ENCODE measurements at places on chromosomes 7 and 10.

- DNase-seq = no peak
Observed at GRCh38 chr10:108791030-108791429, 1132.3 kb downstream of the XPNPEP1 start.

GRCh38 chr10:132564249-132564605 lies 26.6 kb downstream of the INPP5A start:
- no peak for DNase-seq

DNA sequence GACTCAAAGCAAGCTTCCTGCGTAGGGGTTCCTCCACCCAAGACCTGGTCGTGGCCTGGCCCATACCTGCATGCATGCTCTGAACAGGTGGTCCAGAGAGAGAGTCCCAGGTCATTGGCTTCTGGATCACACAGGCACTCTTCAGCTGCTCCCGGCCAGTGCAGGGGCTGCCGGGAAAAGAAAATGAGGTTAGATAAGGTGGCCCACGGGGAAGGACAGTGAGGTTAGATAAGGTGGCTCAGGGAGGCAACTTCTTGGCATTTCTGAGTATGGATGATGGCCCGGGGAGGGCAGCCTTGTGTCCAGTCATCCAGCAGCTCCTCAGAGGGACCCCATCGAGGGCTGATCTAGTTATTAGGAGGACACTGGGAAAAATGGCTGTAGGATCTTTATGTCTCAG lies 87.4 kb downstream of the FRMPD2 start:
- DNase-seq = no peak

DNA sequence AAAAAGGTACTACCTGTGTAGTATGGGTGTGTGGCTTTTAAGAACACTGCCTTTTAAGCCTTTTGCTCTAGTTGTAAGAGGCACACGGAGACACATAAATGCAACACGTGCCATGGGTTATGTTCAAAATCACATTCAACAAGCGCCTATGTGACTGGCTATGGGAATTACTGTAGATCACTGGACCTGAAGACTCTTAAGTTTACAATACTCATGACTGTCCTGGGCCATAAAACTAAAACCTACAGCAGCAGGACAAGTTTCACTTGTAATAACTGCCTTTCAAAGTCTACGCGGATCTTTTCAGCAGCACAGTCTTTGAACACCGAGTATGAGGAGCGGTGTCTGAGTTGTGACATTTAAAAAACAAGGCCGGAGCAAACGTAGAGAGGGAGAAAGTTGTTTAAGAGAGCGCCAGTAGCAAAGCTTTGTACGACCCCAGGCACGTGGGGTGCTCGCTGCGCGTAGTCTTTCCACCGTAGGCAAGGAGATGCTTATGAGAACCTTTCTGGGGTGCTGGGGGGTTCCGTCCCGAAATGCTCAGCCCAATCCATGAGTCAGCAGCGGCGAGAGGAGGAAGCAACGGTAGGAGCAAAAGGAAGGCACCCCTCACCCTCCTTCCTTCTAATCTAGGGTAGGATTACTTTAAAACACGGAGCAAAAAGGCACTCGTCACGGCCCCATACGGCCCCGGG lies 662 bp downstream of the DNAJC2 start:
- DNase-seq = peak; percentile 24

GRCh38 chr7:67786021-67786420 lies 789.4 kb downstream of the TYW1 start:
- DNase-seq = no peak

GRCh38 chr7:138799336-138800000 lies 1.5 kb upstream of the ATP6V0A4 start:
- DNase-seq = no peak

GRCh38 chr10:62715383-62715782 lies 89.1 kb upstream of the ADO start:
- DNase-seq = no peak

DNA sequence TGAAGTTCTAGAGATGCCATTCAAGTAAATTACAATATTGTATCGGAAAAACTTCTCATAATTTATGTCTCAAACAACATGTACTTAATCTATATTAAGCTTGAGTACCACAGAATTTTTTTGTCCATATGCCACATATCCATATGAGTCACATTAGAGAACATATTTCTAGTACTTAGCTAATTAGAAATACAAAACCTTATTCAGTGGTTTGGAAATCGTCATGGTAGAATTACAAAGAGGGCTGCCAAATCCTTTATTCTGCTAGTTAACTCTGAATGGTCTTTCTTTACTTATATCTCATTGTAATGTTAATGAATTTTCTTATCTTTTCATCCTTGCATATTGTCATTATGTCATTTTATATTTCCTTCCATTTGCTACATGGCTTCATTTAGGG lies 9.0 kb upstream of the VIM start:
- DNase-seq = peak; percentile 28

DNA sequence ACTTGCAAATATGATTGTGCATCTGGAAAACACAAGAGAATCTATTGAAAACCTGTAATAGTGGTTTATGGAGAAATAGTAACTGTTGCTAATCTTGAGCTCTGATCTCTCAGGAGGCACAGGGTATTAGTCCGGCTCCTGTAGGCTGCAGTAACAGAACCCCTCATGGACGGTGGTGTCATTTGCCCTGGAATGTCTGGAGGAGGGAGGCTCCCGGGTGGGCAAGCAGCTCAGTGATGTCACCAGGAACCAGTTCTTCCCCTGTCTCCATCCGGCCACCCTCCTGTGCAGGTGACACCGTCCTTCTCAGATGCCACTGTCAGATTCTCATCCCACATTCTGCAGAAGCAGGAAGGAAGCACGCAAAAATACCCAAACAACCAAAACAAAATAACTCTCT lies 29.3 kb downstream of the INPP5A start:
- DNase-seq = no peak

GRCh38 chr10:71512312-71512711 lies 115.6 kb downstream of the CDH23 start:
- no peak for DNase-seq

GRCh38 chr10:101010329-101010728 lies 10.7 kb downstream of the LZTS2 start:
- no peak for DNase-seq

- DNase-seq = no peak
Observed at GRCh38 chr7:95479992-95480624, 5.6 kb upstream of the ASB4 start.

DNA sequence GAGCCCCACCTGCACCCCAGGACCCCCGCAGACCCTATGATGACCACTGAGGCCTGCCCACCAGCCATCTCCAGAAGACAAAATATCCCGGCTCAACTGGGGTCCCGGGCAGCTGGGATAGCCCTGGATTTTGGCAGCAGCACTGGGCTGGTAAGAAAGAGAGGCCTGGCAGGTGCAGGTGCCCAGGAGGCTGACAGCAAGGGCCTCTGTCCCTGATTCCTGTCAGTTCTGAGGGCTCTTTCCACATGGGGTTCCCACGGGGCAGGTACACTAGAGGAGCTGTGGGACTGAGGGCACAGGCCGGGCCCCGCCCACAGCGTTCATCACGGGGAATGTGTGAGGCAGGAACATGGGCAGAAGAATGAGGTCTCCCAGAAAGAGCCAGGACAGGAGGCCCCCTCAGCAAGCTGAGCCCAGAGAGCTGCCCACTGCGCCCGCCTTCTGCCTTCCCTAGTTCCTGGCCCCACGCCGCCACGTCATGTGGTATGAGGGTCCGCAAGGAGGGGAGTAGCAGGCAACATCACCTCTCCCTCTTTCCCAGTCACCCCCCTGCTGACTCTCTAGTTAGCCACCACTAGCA lies 12.8 kb upstream of the NDST2 start:
- no peak for DNase-seq

- DNase-seq = no peak
Observed at GRCh38 chr7:94562525-94562924, 52.9 kb downstream of the CASD1 start.

DNA sequence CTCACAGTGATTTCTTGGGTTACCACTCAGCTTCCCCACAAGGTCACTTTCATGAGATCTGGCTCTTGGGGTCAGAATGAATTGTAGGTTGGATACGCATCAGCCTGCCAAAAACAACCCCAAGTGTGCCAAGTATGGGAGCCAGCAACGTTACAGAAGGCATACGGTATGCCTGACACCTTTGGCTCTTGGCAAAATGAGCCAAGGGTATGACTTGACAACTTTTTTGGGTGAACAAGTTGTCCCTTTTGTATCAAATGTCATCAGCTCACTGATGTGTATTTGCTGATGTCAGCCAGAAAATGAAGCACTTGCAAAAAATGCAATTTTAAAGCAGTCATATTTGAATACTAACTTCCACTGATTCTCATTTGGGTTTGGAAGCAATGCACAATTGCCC lies 168.4 kb downstream of the CACNB2 start:
- no peak for DNase-seq

DNA sequence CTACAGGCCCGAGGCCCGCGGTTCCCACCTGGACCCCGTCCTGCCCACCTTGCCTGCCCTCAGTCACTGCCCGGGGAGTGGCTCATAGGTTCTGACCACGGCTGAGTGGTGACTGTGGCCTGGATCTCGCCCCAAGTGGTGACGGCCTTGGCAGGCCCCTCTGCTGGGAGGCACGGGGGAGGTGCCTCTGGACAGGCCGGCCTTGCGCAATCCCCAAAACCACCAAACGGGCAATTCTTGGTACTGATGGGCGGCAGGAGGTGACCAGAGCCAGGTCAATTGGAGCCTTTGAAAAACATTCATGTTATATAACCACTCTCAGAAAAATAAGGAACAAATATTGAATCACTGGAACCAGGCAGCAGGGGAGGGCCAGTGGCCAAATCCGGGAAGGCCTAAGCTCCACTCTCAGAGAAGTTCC lies 83.4 kb downstream of the PRKAG2 start:
- DNase-seq = peak; percentile 72

DNA sequence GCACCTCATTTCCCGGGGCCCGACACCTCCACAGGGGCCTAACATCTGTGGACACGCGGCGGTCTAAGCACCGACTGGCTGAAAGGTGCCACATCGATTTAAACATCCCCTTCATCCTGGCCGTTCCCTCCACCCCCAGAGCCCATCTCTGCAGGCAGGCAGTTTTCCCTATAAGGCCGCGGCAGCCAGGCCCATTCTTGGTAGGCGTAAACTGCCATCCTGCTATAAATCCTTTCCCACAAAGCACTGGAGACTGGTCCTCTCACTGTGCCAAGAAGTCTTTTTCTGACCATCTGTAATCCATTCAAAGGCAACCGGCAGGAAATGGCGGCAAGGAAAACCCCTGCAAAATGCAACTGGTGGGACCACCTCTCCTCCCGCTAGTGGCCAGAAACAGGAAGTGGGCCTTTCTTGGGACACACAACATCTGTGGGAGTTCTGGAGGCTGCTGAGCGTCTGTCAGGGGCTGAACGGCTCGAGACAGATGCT lies 22.4 kb downstream of the ATXN7L1 start:
- peak; percentile 48 for DNase-seq

DNA sequence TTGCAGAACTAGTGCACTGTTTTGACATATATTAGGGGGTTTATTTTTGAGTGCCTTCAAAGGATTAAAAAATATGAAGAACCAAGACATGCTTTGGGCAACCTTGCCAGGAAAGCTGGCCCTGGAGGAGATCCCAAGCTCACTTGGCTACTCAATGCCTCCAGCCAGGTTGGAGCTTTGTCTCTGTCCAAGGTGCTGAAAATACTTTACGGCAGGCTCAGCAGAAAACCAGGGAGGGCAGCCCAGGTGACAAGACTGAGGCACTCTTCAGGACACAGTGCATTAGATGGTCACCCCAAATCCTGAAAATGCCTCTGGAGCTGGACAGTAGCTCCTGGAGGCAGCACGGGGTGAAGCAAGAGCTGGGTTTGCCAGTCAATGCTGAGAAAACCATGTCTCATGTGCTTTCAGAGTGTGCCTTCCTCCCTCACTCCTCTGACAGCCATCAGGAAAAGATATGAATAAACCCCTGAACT lies 5.8 kb upstream of the KCNH2 start:
- DNase-seq = peak; percentile 46

GRCh38 chr10:11517150-11517549 lies 94.3 kb downstream of the USP6NL start:
- no peak for DNase-seq

- no peak for DNase-seq
Observed at GRCh38 chr10:72925951-72926465, 28.6 kb downstream of the PLA2G12B start.

DNA sequence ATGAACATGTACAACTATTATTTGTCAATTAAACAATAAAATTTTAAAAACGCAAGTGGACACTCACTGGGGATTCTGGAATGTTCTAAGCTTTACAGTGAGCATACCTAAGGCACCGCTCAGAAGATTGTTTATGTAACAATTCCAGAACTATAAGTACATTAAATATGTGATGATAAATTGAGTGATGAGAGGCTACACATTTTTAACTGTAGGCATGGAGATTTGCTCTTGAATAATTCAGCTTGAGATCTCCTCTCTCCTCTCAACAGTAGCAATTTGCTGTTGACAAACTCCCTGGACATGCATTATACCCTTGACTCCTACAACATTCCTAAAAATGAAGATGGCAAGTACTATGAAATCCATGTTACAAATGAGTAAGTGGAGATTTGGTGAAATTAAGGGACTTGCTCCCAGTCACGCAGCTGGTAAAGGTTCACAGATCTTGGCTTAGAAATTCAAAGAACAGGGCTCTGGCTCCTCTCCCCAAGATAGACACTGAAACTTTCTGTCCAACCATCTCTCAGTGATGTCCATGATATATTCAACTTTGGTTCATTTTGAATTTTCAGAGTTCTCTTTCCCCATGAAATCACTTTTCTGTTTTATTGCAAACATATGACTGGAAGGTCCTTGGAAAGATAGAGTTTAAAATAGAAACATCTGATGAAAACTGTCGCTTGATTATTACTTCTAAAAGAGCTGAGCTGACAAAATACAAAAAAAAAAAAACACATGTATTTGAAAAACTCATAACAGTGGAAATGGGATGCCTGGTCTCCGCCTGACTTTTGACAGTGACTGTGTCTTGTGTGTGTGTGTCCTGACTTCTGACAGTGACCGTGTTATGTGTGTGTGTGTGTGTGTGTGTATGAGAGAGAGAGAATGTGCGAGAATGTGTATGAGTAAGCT lies 488.3 kb downstream of the TNS3 start:
- peak; percentile 17 for DNase-seq

DNA sequence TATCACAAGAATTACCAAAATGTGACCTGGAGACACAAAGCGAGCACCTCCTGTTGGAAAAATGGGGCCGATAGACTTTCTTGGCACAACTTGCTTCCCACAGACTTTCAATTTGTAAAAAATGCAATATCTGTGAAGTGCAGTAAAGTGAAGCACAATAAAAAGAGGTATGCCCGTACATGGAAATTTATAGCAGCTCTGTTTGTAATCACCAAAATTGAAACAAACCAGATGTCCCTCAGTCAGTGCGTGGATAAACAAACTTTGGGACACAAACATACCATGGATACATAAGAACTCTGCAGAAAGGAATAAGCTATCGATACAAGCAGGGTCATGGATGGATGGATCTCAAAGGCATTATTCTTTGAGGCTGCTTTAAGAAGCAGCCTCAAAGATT lies 33.6 kb downstream of the ARID5B start:
- no peak for DNase-seq

DNA sequence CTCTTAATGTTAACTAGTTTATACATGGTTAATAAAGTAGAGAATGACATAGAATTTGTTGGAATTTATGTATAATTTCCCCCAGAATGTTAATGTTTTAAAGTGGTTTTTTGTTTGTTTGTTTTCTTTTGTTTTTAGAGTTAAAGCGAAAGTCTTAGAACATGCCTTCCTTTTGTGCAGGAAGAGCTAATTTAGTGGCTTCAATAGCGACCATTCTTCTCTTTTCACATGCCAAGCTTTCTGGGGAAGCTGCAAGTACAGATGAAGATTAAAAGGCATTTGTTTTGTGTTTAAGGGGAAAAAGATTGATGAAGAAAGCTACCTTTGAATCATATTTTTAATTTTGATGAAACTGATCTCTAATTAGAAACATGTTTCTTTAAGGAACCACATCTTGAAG lies 256.3 kb upstream of the CSTF2T start:
- DNase-seq = no peak

- DNase-seq = no peak
Observed at GRCh38 chr10:11098666-11099065, 81.0 kb downstream of the CELF2 start.
